ENCODE measurements at places on chromosomes 3 and 15. TPM values are rescaled to one million over a fixed set of nuclear protein-coding genes. Genes with fewer than 3 reads are reported as not detected.

DNA sequence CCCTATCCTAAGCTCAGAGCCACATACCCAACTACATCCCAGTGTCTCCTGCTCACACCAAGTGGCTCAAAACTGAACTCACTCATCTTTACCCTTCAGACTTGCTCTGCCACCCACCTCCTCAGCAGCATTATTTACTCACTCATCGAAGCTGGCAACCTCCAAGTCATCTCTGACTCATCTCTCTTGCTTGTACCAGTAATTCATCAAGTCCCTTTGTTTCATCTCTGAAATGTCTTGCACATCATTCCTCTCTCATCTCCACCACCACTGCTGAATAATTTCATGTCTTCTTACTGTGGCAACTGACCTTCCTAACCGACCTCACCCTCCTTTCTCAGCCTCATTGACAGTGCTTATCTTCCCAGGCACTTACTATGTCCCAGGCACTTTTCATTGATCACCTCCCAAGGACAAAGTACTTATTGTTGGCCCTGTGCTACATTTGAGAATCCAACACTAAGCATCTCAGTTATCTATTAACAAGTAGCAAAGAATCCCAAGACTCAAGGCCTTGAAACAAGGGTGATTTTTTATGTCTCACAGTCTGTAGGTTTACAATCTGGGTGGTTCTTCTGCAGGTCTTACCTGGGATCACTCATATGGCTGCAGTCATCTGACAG, 82.0 kb downstream of the MRPL46 start:
- peaks cover 1% of the 10 kb centered on the region for H3K4me1 ChIP-seq
- no peaks in the 10 kb centered on the region for H3K36me3 ChIP-seq
- no peak for DNase-seq

RPL22L1 gene
- total RNA-seq, result 171 TPM

GRCh38 chr3:56257826-56258225, 210.4 kb downstream of the ERC2 start:
- H3K27me3 ChIP-seq, result no peaks in the 10 kb centered on the region
- peaks cover 2% of the 10 kb centered on the region for H3K4me1 ChIP-seq
- H3K27ac ChIP-seq, result peak overlapping the region; percentile 2
- H3K4me3 ChIP-seq, result no peak overlapping the region
- H3K36me3 ChIP-seq, result no peaks in the 10 kb centered on the region

GRCh38 chr3:184740509-184741258, 28.8 kb upstream of the MAGEF1 start:
- H3K27ac ChIP-seq, result no peak overlapping the region
- peak; percentile 5 for DNase-seq
- no peak overlapping the region for H3K4me3 ChIP-seq

STAC gene
- total RNA-seq, result 0.85 TPM

C15orf39 gene
- total RNA-seq, result 59.2 TPM

- H3K4me3 ChIP-seq, result no peak overlapping the region
- H3K27me3 ChIP-seq, result no peaks in the 10 kb centered on the region
- H3K4me1 ChIP-seq, result peaks cover 3% of the 10 kb centered on the region
- no peak for DNase-seq
Measured at GRCh38 chr15:79820820-79821219, 76.0 kb downstream of the MTHFS start.

- H3K27me3 ChIP-seq, result no peaks in the 10 kb centered on the region
- H3K36me3 ChIP-seq, result no peaks in the 10 kb centered on the region
- no peak for DNase-seq
- no peaks in the 10 kb centered on the region for H3K4me1 ChIP-seq
- no peak overlapping the region for H3K4me3 ChIP-seq
Measured at GRCh38 chr15:38560456-38560926, 4.1 kb downstream of the RASGRP1 start.

VWA5B2 gene
- total RNA-seq, result 0.84 TPM

DNA sequence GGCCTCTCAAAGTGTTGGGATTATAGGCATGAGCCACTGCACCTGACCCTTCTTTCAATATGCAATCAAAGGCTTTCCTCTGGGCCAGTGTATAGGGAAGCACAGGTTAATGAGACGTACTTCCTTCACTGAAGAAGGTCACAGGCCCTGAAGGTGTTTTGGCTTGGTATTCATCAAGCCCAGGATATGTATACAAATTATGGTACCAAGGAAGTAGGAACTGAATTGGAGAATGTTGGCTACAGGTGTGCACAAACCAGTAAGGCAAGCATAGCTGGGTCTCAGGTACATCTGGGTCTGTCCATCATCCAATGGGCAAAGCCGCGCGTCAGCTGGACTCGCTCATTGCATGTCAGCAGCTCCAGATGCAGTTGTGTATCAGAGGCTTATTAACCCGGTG, 237.9 kb downstream of the ADAMTS17 start:
- H3K27ac ChIP-seq, result no peak overlapping the region
- DNase-seq, result no peak
- no peaks in the 10 kb centered on the region for H3K27me3 ChIP-seq
- no peak overlapping the region for H3K4me3 ChIP-seq

DNA sequence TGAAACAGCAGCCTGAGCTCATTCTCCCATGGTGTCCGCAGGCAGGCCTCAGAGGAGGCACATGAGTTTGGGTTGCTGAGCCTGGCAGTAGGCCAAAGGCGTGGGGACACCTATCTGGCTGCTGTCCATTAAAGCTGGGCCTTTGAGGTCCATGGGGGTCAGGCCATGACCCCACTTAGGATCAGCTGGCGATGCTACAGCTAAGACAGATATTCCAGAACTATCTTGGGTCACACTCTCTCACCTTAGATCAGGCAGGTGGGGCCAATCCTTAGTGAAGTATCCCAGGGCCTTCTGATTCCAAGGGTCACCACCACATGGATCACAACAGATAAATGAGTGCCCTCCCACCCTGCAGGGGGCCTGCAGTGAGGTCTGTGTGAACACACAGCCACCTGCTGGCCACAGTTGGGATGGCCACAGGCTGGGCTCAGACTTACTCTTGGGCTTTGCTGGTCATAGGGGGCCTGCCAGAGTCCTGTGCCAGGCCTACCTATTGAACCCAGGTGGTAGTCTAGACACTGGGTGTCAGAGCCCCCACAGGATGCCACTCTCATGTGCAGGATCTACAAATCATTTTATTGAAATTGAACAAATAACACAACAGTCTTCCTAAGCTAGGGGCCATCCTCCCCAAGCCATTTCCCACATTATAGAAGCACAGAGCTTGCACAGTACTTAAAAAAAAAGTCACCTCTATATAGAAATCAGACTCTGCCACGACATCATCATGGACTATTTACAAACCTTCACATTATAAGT, 2.0 kb upstream of the HYAL2 start:
- no peak overlapping the region for H3K4me3 ChIP-seq
- peaks cover 20% of the 10 kb centered on the region for H3K4me1 ChIP-seq
- H3K27me3 ChIP-seq, result no peaks in the 10 kb centered on the region
- no peak overlapping the region for H3K27ac ChIP-seq

LRRC2 gene
- total RNA-seq, result 9.3 TPM

PCCB gene
- 19.6 TPM for total RNA-seq

DNA sequence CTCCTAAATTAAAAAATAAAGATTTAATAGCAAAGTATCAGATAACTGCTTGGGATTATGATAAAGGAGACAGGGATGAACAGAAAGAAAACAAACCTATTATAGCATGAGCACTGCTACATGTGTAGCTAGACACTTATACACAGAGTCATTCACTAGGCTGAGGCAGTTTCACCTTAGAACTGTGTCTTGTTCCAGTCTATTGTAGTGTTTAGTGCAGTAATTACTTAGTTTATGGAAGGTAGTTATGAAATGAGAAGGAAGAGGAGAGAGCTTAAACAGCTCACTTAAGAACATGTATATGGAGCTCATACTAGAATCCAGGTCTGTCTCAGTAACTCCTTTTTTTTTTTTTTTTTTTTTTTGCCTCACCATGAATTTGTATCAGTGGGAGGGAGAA, 441.4 kb downstream of the PDCD6IP start:
- H3K27me3 ChIP-seq, result no peaks in the 10 kb centered on the region
- H3K27ac ChIP-seq, result no peak overlapping the region
- no peaks in the 10 kb centered on the region for H3K36me3 ChIP-seq

GRCh38 chr3:37935756-37936666, 54.6 kb upstream of the VILL start:
- no peak overlapping the region for H3K4me3 ChIP-seq
- H3K27ac ChIP-seq, result no peak overlapping the region
- H3K4me1 ChIP-seq, result peaks cover 15% of the 10 kb centered on the region
- DNase-seq, result no peak

DNA sequence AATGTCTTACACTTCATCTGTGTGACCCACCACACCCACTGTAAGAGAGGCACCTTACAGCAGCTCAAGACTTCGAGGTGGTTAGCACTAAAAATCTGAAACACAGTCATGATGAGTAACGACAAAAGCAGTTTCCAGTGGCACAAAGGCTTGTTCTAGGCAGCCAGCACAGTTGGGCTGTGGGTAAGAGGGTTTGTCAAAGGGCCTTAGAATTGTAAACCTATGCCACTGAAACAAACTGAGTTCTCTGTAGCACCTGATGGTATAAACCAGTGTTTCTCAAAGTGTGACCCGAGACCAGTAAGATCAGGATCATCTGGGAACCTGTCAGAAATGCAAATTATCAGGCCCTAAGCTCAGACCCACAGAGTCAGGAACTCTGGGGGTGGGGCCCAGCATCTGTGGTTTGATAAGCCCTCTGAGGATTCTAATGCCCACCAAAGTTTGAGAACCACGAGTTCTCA, 36.5 kb downstream of the DAPK2 start:
- no peaks in the 10 kb centered on the region for H3K36me3 ChIP-seq
- H3K27ac ChIP-seq, result no peak overlapping the region
- no peak overlapping the region for H3K4me3 ChIP-seq
- no peak for DNase-seq
- no peaks in the 10 kb centered on the region for H3K4me1 ChIP-seq

SKIL gene
- total RNA-seq, result 57.8 TPM

PLXNB1 gene
- 70.9 TPM for total RNA-seq
